Left colon (tissue), 2 donors: ENCODE measurements at places on chromosomes 13 and 19.

- DNase-seq = no peak
Observed at GRCh38 chr13:98206946-98207345, 29.9 kb upstream of the RNF113B start.

- peak; percentile 60 for DNase-seq
Observed at GRCh38 chr13:80339912-80340650, 845 bp downstream of the SPRY2 start.

DNA sequence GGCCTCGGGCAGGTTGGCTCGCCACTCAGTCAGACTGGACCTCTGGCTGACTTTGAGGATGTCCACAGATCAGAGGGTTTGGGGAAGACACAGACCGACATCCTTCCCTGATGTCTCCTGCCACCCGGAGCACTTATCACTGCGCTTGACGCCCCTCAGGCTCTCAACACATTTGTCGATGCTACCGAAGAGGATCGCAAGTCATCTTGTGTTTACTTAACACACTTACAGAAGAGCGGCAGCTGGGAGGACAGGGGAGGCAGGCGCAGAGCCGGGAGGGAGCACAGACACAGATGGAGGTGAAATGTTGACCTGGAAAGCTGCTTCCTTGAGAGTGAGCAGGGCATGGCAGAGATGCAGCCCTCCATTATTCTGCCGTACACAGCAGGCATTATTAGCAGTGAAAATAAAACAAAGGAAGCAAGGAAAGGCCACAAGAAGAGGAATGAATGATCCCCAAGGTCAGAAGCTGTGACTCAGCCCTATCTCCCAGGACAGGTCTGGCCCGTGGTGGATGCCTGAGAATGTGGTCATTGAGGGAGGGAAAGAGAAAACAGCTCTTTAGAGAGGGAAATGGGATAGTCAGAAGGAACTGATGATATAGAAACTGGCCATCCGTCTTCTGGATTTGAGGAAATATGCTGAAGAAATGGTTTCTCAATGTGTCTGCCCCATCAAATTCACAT lies 549.5 kb upstream of the ARGLU1 start:
- no peak for DNase-seq

DNA sequence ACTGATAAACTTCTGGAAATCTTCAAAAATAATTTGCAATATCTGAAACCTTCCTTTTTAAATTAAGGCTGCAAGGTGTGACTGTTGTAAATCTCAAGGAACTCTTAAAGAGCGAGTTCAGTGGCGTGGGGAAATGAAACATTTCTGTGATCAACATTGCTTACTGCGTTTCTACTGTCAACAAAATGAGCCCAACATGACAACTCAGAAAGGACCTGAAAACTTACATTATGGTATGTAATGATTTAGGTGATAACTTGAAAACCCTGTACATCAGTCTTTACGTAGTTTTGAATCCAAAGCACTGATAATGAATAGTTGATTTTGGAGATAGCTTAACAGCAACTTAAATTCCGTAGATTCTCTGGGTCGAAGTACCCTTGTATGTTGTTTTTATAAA lies 92.8 kb downstream of the ZMYM2 start:
- DNase-seq = no peak

- peak; percentile 24 for DNase-seq
Observed at GRCh38 chr13:98466634-98467236, 110.2 kb downstream of the STK24 start.

GRCh38 chr19:44822177-44822576 lies 13.3 kb downstream of the BCAM start:
- no peak for DNase-seq

- DNase-seq = no peak
Observed at GRCh38 chr13:79614250-79614918, 133.4 kb downstream of the NDFIP2 start.

GRCh38 chr19:3547767-3548282 lies 8.9 kb downstream of the TEKTIP1 start:
- no peak for DNase-seq

DNA sequence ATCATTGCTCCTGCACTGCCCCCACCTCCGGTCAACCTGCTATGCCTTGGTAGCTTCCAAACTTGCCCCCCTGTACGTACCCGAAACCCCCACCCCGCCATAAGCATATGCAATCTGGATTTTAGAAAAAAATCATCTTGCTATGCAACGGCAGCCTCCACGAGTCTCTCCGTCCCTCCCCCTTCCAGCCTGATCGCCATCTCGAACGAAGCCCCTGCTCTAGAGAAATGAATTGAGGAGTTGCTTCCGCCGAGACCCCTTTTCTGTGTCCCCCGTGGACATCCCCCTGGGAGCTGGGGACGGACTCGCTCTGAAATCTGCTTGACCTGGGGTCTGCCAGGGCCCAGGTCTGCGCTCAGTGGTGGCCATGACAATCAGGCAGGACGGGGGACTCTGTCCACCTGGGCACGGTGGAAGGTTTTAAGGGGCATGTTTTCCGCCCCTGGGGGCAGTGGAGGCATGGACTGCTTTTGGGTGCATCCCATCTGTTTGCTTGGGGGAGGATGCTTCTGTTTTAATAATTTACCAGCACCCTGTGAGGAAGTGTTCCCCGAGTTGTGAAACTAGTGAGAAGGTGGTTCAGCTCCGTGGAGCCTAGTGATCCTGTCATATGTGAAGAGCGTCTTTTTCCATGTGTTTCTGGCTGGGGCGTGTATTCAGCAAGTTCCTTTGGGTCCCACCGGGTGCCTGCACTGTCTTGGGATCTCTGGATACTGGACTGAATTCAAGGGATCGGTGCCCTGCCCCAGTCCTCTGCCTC lies 1.0 kb downstream of the KDM4B start:
- DNase-seq = peak; percentile 42

GRCh38 chr13:77579959-77580358 lies 44.5 kb downstream of the SCEL start:
- no peak for DNase-seq

- DNase-seq = no peak
Observed at GRCh38 chr13:42876270-42876714, 94.9 kb downstream of the FAM216B start.
